ENCODE measurements at places on chromosomes 3 and 15.
A peak's percentile ranks its signal among the peaks of the same experiment; 100 is the strongest.

GRCh38 chr3:88879905-88880304 is 227.5 kb upstream of the EPHA3 start:
- DNase-seq: no peak

DNA sequence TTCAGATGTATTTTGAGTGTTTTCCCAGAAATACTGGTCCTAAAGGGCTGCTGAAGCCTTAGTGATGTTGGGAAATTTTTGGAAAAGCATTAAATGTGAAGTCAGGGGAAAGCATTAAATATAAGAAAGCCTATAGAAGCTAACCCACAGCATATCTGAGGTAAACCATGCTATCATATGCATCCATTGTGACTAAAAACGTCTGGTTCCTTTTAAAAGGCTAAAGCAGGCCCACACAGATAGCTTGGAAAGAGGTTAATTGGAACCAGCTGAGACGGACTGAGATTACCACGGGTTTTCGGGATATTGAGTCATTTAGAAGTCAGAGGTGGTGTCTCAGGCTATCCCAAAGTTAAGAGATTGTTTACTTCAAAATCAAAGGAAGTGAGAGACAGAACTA is 78.2 kb downstream of the CYP19A1 start:
- no peak for DNase-seq

DNA sequence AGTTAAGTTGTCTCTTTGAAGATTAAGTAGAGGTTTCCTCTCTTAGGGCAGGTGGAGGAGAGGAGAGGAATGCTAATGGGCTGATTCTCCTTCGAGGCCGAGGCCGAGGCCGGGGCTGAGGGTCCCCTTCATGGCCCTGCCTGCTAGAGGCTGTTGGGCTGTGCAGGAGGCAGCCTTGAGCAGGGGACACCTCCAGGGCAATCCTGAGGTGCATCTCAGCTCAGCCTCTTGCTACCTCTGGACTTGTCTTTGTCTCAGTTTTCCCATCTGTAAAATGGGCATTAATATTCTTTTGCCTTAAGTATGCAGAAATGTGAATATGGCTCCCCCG is 97.7 kb upstream of the PRR20G start:
- DNase-seq: no peak

GRCh38 chr3:23183731-23184130 is 19.4 kb upstream of the UBE2E2 start:
- peak; percentile 28 for DNase-seq

DNA sequence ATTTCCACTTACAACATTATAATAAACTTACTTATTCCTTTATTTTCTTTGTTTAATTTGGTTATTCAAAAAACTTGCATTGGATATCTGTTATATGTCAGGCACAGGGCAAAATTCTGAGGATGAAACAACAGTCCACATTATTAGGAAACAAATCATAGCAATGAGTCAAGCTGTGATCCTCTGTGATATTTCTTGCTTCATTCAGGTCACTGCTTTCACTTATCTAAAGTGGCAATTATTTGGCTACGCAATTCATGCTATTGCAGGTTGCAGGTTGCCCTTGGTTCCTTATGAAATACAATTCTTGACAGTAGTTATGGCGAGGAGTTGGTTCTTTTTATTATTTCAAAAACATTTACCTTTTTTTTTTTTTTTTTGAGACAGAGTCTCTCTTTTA is 66.4 kb upstream of the CNTN6 start:
- no peak for DNase-seq

DNA sequence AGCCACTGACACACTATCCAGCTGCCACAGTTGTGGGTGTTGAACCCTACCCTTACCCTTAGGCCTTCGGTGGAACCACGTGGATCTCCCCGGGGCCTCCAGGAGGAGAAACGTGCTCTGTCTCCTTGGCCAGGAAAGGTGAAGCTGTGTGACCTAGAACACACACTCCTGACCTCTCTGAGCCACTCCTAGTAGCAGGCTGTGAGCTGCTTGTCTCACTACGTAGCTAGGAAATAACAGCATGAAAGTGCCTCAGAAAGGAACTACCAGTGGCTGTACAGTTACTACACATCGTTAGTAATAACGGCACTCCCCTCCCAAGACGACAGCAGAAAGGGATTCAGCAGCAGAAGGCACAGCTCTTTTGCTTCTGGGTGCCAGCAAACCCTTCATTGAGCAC is 36.2 kb upstream of the SLC6A6 start:
- DNase-seq: no peak

- DNase-seq: no peak
Measured at GRCh38 chr3:52454938-52455282, 494 bp upstream of the NISCH start.

GRCh38 chr3:40847551-40847992 is 322.8 kb downstream of the ZNF621 start:
- peak; percentile 95 for DNase-seq

- no peak for DNase-seq
Measured at GRCh38 chr3:139448104-139448503, 28.2 kb downstream of the RBP2 start.

DNA sequence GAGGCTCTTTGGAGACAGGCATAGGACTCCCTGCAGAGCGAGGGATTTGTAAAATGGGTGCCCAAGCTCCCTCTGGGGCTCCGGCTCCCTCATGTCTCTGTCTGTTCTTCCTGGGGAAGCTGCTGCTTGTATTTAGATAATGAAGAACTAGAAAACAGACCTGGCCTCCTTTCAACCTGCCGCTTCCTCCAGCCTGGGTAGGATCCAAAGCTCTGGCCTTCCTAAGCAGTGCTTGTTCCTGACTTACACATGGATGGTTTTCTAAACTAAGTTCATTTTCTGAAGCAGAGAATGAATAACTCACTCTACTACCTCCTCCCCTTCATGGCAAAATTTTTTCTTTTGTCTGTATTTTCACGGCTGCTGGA is 36.9 kb upstream of the MYZAP start:
- DNase-seq: no peak

- no peak for DNase-seq
Measured at GRCh38 chr3:139264375-139264774, 79.4 kb upstream of the MRPS22 start.

DNA sequence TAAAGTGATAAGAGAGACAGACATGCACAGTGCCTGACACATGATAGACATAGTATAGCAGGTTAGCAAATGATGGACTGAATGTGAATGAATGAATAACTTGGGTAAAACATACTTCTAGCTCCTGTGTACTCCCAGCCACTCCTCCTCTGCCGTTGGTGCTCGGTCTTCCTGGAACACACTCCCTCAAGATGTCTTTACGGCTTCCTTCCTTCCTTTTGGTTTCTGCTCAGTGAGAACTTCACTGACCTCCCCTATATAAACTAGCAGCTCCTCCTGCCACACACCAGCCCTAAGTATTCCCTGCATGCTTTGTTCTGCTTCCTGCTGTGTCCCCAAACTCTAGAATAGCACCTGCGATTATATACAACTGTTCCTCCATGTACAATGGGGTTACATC is 50.2 kb downstream of the RAD54L2 start:
- DNase-seq: no peak

DNA sequence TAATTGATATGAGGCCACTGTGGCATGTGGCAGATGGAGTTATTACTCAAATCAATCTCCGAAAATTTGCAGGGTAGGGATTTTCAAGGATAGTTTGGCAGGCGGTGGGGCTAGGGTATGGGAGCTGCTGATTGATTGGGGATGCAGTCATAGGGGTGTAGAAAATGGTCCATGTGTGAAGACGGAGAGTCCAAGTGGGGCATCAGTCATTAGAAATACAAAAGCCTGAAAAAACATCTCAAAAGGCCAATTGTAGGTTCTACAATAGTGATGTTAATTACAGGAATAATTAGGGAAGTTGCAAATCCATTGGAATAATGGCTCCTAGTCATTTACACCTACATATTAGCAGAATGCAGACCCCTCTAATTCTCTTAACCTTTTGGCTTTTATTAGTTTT is 4.9 kb downstream of the LEKR1 start:
- DNase-seq: no peak

DNA sequence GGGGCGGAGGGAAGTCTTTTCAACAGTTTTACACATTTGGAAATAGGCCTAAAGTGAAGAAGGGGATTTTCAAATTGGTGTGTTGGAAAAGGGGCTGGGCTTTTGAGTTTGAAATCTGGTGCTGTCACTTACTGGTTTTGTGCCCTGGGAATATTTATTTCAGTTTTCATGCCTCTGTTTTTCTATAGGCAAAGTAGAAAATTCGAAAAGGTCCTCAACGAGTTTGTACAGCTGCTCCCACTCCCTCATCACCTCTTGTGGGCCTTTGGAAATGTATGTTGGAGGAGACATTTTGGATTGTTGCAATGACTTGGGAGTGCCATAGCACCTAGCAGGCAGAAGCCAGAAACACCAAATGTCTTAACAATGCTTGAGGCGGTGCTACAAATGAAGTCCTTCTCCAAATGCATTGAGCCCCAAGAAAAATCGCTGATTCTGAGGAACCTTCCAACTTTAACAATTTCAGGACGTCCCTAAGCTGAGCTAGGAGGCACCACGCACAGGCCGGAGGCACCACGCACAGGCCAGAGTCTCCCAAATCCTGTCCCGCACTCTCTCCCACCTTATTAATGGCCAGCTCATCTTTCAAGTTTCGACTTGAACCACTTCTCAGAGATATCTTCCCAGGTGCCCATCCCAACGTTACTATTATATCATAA is 639 bp upstream of the POLR2M start:
- no peak for DNase-seq

DNA sequence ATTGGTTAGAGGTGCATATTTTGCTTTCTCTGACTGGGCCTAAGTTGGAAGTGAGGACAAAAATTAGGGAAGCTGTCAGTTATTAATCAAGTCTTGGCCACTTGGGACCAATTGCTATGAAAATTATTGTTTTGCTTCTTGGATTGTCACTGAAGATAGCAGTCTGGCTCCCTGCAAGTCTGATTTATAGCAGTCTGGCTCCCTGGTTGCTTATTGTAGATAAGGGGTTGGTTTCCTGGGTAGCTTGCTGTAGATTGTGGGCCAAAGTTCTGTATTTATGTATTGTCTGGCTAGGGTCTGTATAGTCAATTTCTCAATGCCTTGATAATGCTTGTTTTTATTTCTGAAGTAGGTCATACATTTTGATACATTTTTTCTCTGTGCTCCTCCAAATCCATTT is 13.3 kb upstream of the DRD3 start:
- no peak for DNase-seq

DNA sequence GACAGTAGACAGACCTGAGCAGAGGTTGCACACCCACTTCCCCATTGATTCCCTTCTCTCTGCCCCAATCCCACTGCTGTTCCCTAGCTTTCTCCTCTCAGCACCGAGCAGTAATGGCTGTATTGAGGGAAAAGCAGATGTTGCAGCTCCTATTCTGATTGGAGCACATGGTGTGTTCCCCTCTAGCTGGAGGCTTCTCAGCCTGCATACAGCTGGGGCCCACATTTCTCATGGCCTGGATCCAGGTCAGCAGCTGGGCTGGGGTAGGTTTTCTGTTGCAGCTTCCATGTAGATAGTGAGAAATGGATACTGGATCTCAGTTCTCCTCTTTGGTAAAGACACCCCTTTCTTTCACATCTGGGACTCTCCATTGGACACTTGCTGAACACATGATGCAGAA is 50.1 kb downstream of the RYR3 start:
- DNase-seq: no peak

DNA sequence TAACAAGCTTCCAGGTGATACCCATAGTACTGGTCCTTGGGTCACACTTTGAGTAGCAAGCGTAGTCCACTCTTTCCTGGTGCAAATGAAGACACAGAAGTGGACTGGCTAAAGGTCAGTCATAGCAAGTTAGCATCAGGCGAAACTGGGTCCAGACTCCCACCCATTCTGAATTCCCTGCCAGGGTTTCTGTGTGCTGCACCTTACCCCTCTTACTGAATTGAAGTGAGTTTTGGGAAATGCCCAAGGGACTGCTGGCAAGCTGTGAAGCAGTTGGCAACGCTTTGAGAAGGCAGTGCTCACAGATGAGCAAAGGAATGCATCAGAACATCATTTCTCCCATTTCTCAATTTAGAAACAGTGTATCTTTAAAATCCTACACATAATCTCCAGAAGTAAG is 1.8 kb upstream of the LSG1 start:
- no peak for DNase-seq

DNA sequence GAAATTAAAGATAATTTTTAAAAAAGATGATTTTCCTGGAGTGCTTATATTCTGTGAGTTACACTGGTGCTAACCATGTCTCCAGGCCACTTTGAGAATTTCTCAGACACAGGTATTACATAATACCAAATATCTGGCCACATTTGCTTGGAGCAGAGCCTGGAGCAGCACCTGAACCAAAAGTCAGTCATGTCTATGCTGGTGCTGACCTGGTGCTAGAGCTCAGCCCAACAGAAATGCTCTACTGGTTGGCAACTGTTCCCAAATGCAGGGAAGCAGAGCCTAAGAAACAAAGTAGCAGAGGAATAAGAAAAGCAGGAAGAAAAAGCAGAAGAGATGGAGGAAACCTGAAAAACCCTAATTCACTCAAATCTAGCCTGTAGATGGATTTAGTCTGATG is 135.7 kb upstream of the SLC7A14 start:
- no peak for DNase-seq

DNA sequence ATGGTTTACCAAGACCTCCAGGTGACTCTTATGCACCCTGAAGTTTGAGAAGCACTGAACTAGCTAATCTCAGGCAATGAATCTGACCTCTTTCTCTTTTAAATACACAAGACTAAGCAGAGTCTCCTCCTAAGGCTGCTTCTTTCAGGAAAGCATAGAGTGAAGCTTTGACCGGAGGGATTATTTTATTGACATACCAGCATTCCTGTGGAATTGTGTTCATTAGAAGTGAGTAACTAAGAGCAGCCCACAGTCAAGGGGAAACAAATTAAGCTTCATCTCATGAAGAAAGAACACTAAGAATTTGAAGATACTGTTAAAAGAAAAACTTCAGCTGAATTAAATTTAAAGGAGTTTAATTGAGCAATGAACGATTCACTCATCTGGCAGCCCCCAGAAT is 963.5 kb downstream of the NTRK3 start:
- DNase-seq: no peak

DNA sequence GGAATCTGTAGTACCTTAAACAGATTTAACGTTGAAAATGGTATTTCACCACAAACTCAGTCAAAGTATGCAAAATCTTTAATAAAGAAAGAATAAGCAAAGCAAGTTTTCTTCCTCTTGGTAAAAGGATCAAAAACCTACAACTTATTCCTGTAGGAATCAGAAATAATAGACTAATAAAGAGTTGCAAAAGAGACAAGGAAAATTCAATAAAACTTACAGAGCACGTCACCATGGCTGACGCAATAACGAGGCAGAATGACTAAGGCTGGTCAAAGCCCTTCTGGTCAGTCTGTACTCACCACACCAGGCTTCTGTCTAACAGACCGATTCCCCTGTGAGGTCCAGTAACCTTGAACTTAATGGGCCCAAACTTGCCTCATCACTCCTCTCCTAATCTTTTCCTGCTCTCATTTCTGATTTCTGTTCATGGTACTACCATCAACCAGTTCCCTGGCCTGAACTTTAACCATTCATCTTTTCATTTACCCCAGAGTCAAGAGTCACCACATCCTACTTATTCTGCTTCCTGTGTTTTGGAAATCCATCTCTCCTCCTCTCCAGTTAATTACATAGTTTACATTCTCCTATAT is 5.0 kb downstream of the MASP1 start:
- no peak for DNase-seq
